ENCODE measurements at places on chromosomes 12 and 14. TPM values are rescaled to one million over a fixed set of nuclear protein-coding genes. Genes with fewer than 3 reads are reported as not detected.

Gene SAMD15
- total RNA-seq = 3.1 TPM

Gene MSI1
- total RNA-seq = not detected

Gene KRT80
- under 0.01 TPM for total RNA-seq

Gene RD3L
- not detected for total RNA-seq
